ENCODE measurements at places on chromosomes 12 and 14.
A peak's percentile ranks its signal among the peaks of the same experiment; 100 is the strongest.

DNA sequence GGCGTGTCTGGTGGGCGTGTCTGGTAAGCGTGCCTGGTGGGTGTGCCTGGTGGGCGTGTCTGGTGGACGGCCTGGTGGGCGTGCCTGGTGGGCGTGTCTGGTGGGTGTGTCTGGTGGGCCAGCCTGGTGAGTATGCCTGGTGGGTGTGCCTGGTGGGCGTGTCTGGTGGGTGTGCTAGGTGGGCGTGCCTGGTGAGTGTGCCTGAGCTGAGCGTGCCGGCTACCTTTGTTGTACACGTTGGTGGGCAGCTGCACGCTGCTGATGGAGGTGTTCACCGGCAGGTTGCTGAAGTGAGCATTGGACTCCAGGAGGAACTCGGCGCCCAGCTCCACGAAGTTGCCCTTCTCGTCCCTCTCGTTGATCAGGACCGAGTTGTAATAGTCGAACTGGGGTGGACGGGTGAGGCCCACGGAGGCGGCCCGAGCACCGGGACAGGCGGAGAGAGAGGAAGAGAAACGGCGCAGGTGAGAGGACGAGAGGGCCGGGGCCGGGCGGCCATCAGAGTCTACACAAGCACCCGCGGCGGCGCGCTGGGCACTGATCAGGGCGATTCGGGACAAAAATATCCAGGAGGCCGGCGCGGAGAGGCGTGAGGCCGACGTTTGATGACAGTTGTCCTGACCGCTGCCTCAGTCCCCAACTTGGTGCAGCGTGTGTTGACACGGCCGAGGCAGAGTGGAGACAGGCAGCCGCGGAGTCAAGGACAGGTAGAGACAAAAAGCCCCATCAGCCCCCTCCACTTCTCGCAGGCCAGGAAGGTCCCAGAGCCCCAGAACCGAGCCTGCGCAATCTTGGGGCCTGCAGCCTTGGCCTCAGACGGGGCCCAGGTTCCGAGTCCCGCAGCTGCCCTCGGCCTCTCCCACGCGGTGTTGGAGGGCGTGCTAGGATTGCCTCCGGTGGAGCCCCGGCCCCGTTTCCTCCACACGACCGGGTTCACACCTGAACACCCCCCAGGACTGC lies 10.5 kb downstream of the CACNA2D4 start:
- peak; percentile 12 for DNase-seq

DNA sequence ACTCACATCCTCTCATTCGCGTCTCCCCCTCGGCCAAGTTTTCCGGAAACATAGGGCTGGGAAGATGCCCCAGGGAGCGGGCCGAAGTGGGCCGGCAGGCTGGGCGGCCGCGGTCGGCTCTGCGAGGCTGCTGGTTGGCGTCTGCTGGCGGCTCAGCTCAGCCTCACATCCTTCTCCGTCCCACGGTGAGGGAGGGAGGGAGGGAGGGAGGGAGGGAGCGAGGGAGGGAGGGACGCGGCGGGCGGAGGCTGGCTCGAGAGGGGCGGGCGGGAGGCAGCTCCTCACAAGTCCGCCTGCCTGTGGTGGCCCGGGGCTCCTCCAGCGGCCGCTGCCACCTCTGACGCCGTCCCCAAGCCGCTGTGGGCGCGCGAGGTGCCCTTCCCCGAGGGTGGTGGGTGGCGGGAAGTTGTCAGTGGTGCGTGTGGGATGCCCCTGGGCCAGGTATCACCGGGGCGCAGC lies 93.8 kb downstream of the RFLNA start:
- DNase-seq: no peak

DNA sequence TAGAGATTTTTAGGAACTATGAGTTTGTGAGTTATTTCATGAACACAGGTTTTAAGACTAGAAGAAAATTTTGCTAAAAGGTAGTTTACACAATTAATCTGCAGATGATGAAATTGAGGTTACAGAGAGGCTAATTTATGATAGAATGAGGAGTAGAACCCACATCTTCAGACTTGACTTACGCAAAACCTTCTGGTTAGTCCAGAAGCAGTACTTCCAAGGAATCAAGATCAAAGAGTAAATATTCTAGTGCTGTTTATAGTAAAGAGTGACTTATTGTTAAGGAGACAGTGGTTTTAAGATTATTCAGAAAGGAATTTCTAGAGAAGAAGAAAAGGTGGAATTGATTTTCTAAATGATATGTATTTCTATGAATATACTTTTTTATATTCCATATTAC lies 10.6 kb upstream of the KITLG start:
- DNase-seq: no peak

DNA sequence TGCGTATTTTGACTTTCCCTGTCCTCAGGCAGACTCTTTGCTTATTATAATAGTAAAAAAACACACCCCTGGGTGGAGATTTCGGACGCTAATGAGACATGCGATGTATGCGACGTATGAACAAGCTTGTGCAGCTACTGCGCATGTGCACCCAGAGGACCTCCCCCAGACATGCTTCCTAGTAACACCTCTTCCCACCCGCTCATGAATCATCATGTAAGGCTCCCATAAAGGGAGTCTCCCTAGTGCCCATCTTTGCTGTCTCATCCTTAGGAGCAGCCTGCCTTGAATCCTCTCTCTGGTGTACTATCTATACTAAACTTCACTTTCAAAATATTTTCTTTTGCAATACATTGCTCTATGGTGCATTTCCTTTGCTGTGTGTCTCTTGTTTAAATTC lies 210.1 kb downstream of the TMEM132D start:
- no peak for DNase-seq

DNA sequence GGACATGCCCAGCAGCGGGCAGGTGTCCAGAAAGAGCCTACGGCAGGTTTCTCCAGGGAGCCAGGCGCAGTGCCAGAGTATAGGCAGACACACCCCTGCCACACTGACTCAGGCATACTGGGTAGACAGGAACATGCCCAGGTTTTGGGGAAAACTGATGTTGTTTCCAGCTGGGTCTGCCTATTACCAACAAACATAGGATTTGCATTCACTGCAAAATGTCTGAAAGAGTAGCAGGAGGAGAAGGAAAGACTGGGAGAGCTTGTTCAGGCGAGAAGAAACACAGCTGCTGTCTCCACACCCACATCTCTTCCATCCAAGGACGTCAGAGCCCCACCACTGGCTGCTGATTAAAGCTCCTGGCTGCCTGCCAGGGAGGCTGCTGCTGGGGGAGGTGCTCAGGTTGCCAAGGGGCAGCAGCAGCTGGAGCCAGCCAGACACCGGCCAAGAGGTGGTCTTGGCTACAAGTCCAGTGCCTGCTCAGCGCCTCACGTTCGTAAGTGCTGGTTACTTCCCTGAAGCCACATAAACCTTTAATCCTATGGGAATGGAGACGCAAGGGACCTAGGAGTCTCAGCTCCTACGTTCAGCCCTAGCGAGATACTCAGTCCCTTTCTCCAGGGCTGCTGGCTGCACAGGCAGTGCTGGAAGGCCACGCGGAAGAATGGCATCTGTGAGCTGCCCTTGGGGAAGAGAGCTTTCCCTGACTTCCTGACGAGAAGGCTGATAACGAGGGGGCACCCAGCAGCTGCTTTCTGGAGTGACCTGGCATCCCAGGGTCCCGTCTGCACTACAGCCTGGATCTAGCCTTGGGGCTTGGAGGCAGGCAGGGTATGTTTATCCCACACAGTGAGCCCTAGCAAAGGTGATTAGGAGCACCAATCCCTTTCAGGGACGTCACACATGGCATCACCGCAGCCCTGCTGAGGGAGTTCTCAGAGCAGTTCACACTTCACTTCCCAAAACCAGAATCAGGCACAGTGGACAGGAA lies 58.1 kb downstream of the PLEKHG3 start:
- DNase-seq: no peak

DNA sequence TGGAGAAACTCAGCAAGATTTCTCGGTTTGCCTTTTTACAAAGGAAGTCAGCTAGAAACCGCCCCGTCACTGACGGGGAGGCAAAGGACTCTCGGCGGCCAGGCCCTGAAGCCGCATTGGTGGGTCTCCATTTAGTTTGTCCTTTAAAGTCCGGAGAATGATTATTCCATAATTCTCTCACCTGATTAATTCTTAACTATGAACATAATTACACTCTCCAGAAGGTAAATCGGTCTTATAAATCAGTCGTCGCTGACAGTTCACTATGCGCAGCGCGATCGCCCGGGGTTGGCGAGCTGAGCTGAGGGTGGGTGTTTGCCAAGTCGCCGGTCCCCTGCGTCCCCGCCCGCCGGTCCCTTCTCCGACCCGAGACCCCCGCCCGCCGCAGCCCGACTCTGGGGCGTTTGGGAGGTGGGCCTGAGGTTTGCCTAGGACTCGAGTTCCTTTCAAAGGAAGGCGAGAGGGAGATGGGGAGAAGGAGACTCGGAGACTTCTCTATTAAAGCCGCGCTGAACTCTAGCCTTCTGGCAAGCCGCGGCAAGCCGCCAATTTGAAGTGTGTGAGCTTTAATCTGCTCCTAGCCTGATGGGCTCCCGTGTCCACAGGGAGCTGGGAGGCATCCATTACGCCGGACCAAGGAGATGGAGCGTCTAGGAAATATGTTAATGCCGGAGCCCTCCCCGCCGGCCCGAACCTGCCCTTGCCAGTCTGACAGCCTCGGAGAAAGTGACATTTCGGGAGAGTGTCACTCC lies 392.9 kb downstream of the NOVA1 start:
- no peak for DNase-seq

DNA sequence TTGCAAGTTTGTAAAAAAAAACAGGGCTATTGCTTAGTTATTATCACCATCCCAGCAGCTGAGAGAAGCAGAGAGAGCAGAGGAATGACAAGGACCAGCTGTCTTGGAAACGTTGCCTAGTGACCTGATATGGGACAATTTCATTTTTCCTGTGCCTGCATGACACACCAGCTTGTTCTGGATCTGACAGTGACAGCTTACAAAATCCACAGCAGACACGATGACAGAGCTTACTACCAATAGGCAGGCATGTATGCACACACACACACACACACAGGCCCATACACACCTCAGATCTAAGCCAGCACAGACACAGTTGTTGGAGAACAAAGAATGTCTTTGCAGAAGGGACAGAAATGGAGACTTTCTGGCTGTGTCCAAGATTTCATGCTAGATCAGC lies 25.4 kb downstream of the HSPB8 start:
- no peak for DNase-seq

GRCh38 chr14:71541973-71542690 lies 390.1 kb upstream of the RGS6 start:
- DNase-seq: no peak

DNA sequence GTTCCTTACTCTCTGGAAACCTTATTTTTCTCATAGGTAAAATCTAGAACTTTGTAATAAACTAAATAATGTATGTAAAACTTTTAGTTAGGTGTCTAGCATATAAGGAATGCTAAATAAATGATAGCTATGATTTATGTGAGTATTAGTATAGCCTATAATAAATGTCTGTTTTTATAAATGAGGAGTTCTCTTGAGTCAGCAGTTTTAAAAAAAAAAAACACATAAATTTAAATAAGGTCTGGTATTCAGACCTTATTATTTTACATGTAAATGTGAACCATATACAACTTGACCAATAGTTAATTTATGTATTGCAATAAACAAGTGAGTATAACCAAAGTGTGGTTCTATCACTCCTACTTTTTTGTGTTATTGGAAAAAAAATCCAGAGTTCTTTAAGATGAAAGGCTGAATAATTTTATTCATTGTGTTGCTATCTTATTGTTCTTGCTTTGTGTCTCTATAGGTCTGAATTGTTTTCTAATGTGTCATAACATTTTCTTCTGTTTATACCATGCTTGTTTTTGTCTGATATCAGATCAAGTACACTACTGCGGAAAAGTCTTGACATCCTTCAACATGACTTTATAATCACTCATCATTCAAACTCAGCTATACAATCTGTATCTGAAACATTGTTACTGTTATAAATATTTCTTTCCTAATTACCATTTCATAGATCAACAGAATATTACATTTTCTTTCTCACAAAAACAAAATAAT lies 115.7 kb downstream of the RASSF9 start:
- no peak for DNase-seq

DNA sequence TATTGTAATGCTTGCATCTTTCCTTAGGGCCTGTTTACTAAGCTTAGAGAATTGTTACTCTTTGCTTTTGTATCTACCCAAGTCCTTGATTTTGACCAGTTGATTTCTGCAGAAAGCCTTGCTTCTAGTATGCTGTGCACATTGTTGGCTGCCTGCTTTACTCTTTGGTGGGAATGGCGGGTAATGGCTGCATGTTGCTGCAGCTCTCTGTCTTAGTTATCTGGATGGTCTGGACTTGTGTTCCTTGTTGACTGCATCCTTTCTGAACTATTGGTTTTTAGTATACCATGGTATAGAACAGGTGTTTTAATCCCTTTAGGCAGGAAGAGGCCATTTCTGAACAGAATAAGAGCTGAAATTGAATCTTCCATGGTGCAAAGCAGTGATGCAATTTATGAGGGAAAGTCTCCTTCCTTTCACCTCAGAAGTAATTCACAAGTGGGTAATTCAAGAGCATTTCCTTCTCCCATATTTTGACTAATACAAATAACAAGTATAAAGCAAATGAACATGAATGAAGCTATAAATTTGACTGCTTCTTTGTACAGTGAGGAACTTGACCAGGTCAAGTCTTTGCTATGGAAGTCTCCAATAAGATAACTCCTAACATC lies 466.4 kb downstream of the NPAS3 start:
- no peak for DNase-seq

- DNase-seq: no peak
These were observed 100.1 kb downstream of the HEATR5A start for GRCh38 chr14:31320216-31320615.

GRCh38 chr14:54435500-54435981 lies 5.6 kb downstream of the CNIH1 start:
- no peak for DNase-seq

GRCh38 chr14:77965050-77965449 lies 165.1 kb downstream of the ADCK1 start:
- DNase-seq: no peak

GRCh38 chr14:101917413-101918017 lies 46.9 kb upstream of the DYNC1H1 start:
- no peak for DNase-seq

DNA sequence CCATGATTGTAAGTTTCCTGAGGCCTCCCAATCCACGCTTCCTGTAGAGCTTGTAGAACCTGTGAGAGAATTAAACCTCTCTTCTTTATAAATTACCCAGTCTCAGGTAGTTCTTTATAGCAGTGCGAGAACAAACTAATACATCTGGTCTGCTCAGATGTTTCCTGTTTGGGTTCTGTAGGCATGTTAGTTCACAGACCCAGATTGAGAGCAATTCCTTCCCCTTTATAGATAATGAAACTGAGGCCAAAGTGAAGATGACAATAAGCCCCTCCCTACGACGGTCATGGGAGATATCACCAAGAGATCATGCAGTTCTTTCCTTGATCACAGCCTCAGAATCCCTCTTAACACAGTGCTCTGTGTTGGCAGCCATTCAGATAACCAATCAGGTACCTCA lies 76.5 kb upstream of the CLMN start:
- no peak for DNase-seq

DNA sequence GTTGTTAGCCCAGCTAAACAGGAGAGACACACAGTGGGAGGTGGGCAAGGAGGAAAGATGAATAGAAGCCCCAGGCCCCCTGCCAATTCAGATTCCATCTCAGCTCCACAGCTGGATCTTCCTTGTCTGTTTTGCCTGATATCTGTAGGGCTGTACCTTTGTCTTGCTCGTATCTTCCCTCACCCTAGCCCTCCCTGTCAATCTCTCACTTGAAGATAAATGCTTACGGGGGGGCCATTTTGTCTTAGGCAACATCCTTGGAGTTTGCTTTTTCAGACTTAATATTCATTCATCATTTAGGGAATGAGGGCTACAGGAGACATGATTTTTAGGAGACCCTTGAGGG lies 2.4 kb downstream of the KIF5A start:
- no peak for DNase-seq

- no peak for DNase-seq
These were observed 53.7 kb downstream of the GPR68 start for GRCh38 chr14:91190853-91191252.
